ENCODE measurements at places on chromosomes 6 and 20. TPM values are rescaled to one million over a fixed set of nuclear protein-coding genes. Genes with fewer than 3 reads are reported as not detected.

The OTOR gene
- total RNA-seq = not detected

The TMEM63B gene
- total RNA-seq = 48.8 TPM

The ZSCAN26 gene
- total RNA-seq = 4.4 TPM

The EFCAB8 gene
- total RNA-seq = 0.38 TPM

The WFDC2 gene
- total RNA-seq = not detected

The OR2J3 gene
- not detected for total RNA-seq

The PLN gene
- total RNA-seq = 16.9 TPM

The BLTP3A gene
- 7.7 TPM for total RNA-seq

The LYRM4 gene
- total RNA-seq = 17.7 TPM

The C6orf58 gene
- 0.85 TPM for total RNA-seq

The TUBB2B gene
- total RNA-seq = 2.9 TPM

The MMP24 gene
- 0.08 TPM for total RNA-seq

The MARCKS gene
- 60.5 TPM for total RNA-seq

The STMND1 gene
- not detected for total RNA-seq

The ADGRF4 gene
- 26.1 TPM for total RNA-seq

The SLC32A1 gene
- not detected for total RNA-seq

The NHLRC1 gene
- total RNA-seq = 1.5 TPM

The OPN5 gene
- not detected for total RNA-seq

The OPRL1 gene
- not detected for total RNA-seq

The FLRT3 gene
- 8.4 TPM for total RNA-seq

The OR12D3 gene
- total RNA-seq = not detected

The TEAD3 gene
- 33.5 TPM for total RNA-seq

The GJA10 gene
- total RNA-seq = not detected

The BPIFA1 gene
- not detected for total RNA-seq

The TP53RK gene
- 17.2 TPM for total RNA-seq

The BPIFB6 gene
- not detected for total RNA-seq

The PCIF1 gene
- 36.8 TPM for total RNA-seq

The SOX18 gene
- total RNA-seq = 3.9 TPM

The CHRNA4 gene
- not detected for total RNA-seq

The KCNK5 gene
- total RNA-seq = 10.5 TPM

The RNF217 gene
- 26.3 TPM for total RNA-seq

The TNNC2 gene
- not detected for total RNA-seq

The FRS3 gene
- total RNA-seq = 5.5 TPM

The SGK2 gene
- total RNA-seq = not detected

The HLA-DRB1 gene
- 24.6 TPM for total RNA-seq

The EPPIN gene
- not detected for total RNA-seq

The LYRM2 gene
- total RNA-seq = 16.2 TPM
